WTC11 (cell line): ENCODE measurements at places on chromosomes 1 and 21. TPM values are rescaled to one million over a fixed set of nuclear protein-coding genes. Genes with fewer than 3 reads are reported as not detected.

COL11A1 gene
- 13.1 to 15.4 TPM (median 13.3 TPM) in 3 replicates for total RNA-seq

PGLYRP3 gene
- not detected in 3 replicates for total RNA-seq

- no peaks in the 10 kb centered on the region for H3K4me1 ChIP-seq
- H3K27ac ChIP-seq: no peak overlapping the region
- no peaks in the 10 kb centered on the region for H3K36me3 ChIP-seq
- H3K27me3 ChIP-seq: no peaks in the 10 kb centered on the region
These were observed 119.0 kb downstream of the LEPR start for GRCh38 chr1:65539266-65540131.

VHLL gene
- 0.39 TPM in 1 of 3 replicates, not detected in the others for total RNA-seq

BSDC1 gene
- 42.4 to 44.3 TPM (median 43.6 TPM) in 3 replicates for total RNA-seq

FHAD1 gene
- total RNA-seq: 2.6 to 3.0 TPM (median 2.9 TPM) in 3 replicates

GRCh38 chr1:235906436-235906835 is 39.7 kb upstream of the LYST start:
- no peak for DNase-seq
- H3K4me1 ChIP-seq: peaks cover 11% of the 10 kb centered on the region
- H3K4me3 ChIP-seq: no peak overlapping the region
- no peaks in the 10 kb centered on the region; the same call in 1 of the 2 replicates for H3K27me3 ChIP-seq
- no peaks in the 10 kb centered on the region for H3K36me3 ChIP-seq
- no peak overlapping the region for H3K27ac ChIP-seq

GRCh38 chr1:204461331-204462228 is 33.0 kb downstream of the PIK3C2B start:
- H3K27me3 ChIP-seq: no peaks in the 10 kb centered on the region
- no peak overlapping the region for H3K27ac ChIP-seq
- H3K4me1 ChIP-seq: peaks cover 23% of the 10 kb centered on the region
- H3K4me3 ChIP-seq: no peak overlapping the region
- peaks cover 26% of the 10 kb centered on the region for H3K36me3 ChIP-seq

DNA sequence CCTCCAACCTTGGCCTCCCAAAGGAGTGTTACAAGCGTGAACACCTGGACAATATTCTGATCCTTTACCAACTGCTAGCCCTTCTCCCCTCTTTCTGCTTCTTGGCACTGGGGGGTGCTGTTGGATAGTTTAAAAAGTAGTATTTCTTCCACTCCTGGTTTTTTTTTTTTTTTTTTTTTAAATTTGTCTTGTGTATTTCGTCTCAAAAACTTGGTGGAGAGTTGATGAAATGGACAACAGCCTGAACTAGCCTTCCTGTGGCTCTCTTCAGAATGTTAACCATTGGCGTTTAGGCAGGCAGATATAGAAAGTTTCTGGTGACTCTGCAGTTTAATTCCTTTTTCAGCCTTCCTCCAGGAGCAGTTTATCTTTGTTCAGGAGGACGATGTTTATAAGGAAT is 69.7 kb upstream of the USP24 start:
- H3K27ac ChIP-seq: no peak overlapping the region
- peaks cover 14% of the 10 kb centered on the region for H3K4me1 ChIP-seq
- no peak overlapping the region for H3K4me3 ChIP-seq
- no peaks in the 10 kb centered on the region; the same call in 1 of the 2 replicates for H3K27me3 ChIP-seq

DNA sequence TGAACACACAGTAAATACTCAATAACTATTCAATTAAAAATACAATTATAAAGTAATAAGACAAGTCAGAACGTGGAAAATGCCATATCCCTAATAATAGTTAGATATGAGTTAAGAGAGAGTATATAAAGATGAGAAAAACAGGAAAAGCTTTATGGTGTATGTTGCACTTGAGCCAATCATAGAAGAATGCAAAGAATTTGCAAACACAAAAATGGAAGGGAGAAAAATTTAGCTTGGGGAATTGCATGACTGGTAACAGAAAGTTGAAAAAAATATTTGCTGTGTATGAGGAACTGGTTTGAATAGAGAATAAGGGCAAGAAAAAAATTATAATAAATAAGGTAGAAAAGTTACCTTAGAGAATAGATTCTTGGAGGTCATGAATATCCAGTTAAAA is 739.6 kb upstream of the CXADR start:
- peaks cover 25% of the 10 kb centered on the region for H3K4me1 ChIP-seq
- H3K27ac ChIP-seq: no peak overlapping the region
- DNase-seq: no peak
- no peak overlapping the region for H3K4me3 ChIP-seq
